Activated CD8-positive, alpha-beta memory T cell treated with anti-CD3 and anti-CD28 coated beads for 24 hours (primary cell): ENCODE measurements at places on chromosomes 3 and 15.

DNA sequence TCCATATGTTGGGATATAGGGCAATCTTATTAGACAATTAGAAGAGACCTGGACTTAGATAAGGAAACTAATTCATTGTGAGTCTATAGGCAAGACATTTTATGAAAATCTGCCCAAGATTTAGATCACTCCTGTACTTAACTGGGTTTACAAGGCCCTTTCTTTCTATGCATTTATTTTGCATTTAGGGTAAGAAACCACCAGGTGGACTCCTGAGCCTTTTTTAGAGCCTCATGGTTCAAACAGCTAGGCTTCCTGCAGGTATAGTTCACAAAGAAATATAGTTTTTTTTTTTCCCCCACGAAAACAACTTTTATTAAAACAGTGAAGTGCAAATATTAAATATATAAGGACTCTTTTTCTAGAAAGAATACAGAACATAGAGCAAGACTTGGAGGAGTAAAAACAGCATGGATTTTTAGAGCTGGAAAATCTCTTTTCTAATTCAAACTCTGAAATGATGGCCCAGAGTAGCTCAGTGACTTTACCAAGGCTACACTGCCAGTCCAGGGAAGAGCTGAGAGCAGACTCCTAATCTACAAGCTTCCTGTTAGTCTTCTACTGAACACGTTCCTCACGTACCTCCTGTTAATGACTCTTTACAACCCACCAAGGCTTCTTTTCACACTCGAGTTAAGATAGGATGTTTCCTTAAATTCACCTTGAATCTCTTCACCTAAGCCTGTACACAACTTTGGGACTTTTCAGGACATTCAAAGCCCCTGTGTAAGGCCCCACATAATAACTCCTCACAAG lies 400.9 kb upstream of the ATP11B start:
- DNase-seq: no peak

GRCh38 chr15:88331291-88331690 lies 74.8 kb upstream of the NTRK3 start:
- DNase-seq: peak; percentile 61

- DNase-seq: peak; percentile 65
These were observed 830 bp downstream of the SEMA4B start for GRCh38 chr15:90201944-90202375.

- DNase-seq: no peak
These were observed 111.0 kb downstream of the MECOM start for GRCh38 chr3:169552533-169552932.

- no peak for DNase-seq
These were observed 479.9 kb downstream of the OCA2 start for GRCh38 chr15:27619204-27619603.

- DNase-seq: no peak
These were observed 194.7 kb downstream of the NEK10 start for GRCh38 chr3:27174530-27174929.

DNA sequence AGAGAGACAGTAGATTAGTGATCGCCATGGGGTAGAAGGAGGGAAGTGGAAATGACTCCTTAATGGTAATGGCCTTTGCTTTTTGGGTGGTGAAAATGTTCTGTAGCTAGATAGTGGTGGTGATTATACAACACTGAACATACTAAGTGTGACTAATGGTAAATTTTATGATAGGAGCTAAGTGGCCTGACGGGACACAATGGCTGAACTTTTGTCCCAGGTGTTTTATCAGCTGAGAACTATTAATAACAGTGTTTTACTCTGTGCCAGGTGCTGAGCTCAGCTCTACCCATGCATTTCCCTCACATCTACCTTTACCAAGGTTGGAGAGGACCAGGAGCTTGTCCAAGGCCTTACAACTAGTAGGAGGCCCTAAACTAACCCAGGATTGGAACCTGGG lies 66.8 kb downstream of the TRIM71 start:
- no peak for DNase-seq

DNA sequence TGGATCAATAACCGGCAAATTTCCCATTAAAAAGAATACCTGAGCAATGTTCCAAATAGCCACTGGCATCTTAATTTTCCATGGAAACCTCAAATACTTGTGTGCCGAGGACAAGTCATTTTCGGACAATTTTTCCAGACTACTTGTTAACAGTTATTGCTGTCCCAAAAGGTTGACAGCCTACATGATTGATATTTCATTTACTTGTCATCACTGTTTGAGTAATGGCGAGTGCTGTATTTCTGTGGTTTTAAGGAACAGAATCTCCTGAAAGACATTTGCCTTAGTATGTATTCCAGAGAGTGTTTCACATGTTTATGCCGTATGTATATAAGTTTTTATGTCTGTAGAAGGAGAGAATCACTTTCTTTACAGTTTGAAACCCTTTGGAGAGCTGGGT lies 36.7 kb downstream of the MAP2K5 start:
- DNase-seq: no peak

DNA sequence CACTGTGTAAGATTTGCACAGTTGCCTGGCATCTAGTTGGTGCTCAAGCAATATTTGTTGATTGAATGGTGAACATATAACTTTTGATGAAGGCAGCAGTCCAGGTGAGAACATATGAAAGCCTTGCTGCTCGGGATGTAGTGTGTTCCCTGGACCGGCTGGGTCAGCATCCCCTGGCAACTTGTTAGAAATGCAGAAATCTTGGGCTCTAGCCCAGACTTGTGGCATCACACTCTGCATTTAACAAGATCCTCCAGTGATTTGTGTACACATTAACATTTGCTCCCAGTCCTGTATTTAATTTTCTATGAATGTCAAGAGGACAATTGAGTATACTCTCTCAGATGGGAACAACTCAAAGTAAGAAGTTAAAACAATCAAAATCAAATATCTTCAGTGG lies 69.0 kb upstream of the SAMMSON start:
- DNase-seq: no peak

- DNase-seq: no peak
These were observed 307.6 kb downstream of the GAP43 start for GRCh38 chr3:115930922-115931321.

DNA sequence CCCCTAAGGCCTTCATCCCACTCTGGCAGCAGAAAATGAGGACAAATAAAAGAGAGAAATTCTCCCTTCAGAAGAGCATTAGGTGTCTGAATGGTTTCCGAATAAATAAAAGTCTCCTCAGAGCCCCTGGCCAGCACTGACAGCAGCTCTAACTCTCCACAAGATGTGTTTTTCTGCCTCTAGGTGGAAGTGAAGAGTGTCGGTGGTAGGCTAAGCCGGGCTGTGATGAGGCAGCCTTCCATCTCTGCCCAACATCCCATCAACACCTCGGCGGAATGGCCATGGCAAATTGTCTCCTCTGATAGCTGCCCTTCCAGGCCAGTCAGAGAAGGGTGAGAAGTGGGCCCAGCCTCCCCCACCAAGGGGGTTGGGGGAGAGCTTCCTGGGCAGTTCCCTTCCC lies 6.3 kb upstream of the CACNA2D2 start:
- no peak for DNase-seq

DNA sequence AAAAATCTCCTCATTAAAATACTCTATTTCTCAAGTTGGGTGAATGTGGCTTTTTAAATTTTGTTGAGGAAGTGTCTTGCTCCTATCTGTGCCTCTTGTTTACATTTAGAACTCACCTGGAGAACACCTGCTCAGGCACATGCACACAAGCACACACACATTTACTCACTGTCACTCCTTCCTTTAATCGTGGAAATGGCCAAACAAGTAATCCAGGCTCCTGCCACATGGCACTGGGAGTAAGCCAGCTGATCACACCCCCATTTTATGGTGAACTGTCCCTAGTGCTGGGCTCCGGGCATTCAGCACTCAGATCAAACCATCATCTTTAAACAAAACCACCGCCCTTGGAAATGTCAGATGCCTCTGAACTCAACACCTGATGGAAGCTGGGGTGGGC lies 204.7 kb upstream of the BHLHE40 start:
- DNase-seq: no peak
